ENCODE measurements at places on chromosomes 1 and 21.

GRCh38 chr1:16458831-16459230 is 18.3 kb downstream of the NECAP2 start:
- DNase-seq: no peak

DNA sequence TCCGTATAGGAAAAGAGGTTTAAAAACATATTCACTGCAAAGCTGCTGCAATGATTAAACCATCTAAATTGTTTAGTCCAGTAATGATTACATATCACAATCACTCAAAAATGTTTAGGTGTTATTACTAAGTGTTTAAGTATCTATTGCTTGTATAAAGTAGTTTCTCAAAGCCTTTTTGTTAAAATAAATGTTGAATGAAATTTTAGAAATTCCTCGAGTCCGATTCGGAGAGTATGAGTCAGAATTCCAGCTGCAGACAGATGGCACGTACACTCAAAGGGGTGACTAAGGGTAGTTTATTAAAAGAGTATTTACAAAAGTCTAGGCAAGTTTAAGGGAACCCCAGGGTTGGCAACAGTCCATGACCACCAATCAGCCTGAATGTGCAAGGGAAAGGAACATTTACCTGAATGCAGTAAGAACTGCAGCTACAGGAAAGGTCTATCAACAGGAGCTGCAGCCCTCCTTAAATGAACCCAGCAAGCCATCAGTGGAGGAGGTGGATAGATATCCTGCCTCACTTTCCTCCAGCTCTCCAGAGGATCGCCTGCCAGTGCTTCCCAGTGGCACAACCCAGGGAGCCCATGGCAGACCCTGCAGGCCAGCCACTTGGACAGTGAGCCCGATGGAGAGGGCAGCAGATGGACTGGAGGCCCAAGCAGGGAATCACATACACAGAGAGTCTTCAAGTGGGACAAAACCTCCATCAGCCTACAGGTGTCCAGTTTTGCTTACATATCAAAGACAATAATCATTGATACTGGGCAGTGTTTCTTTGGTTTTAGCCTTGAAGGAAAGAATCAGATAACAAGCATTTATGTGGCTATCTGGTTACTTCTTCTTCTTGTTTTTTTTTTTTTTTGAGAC is 92.1 kb upstream of the SLC44A3 start:
- DNase-seq: no peak

GRCh38 chr1:226668173-226668560 is 70.9 kb downstream of the ITPKB start:
- no peak for DNase-seq

GRCh38 chr1:230823426-230823825 is 44.9 kb downstream of the C1orf198 start:
- DNase-seq: no peak

DNA sequence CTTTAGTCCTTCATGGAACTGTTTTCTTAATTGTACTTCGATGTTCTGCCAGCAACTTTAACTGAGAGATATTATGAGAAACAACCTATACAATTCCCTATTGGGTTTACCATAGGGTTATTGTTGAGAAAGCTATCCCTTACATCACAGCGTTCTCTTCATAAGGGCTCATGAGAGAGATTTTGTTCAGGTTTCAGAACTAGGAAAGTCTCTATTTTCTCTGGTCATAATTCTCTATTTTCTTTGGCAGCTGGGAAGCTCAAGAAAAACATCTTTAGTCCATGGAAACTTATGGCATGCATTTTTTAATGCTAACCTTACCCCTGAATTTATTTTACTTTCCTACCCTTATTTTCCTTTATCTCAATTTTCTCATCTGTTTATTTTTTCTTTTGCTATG is 38.2 kb downstream of the NMNAT2 start:
- DNase-seq: no peak

- DNase-seq: no peak
Observed at GRCh38 chr1:245001252-245001651, 136.9 kb upstream of the HNRNPU start.

DNA sequence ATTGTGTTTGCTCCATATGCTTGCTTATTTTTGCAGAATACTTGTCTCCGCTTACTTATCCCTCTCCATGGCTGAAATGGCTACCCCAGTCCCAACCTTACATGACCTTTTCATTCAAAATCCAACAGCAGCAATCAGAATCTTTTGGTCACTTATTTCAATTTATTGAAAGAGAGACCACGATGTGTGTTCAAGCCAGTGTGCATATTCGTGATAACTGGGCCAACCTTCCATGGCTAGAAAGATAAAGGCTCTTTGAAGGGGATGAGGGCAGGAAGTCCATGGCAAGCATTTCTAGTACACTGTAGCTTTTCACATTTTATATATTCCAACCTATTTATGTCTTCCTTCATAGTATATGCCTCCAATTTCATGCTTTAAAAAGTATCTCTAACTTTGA is 23.1 kb downstream of the HSD11B1 start:
- no peak for DNase-seq

GRCh38 chr1:63906047-63906704 is 132.4 kb downstream of the ROR1 start:
- DNase-seq: no peak

DNA sequence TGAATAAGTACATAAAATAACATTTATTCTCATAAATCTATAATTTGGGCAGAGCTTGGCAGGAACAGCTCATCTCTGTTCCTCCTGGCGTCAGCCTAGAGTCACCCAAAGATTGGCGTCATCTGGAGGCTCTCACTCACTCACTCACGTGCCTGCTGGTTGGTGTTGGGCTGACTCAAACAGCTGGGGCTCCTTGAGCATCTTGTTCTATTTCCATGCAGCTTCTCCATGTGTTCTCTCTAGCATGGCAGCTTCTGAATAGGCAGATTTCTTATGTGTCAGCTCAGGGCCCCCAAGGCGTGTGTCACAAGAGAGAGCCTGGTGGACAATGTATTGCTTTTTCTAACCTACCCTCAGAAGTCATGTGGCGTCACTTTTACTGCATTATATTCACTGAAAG is 70.6 kb upstream of the RAB3GAP2 start:
- DNase-seq: no peak

- no peak for DNase-seq
Observed at GRCh38 chr1:223029985-223030769, 112.9 kb downstream of the TLR5 start.

GRCh38 chr21:37149411-37149810 is 76.4 kb downstream of the TTC3 start:
- DNase-seq: no peak

Data from NCI-H748 treated with DMSO at 0.1 percent for 48 hours (cell line).